ENCODE measurements at places on chromosomes 7 and 10. TPM values are rescaled to one million over a fixed set of nuclear protein-coding genes. Genes with fewer than 3 reads are reported as not detected.
A peak's percentile ranks its signal among the peaks of the same experiment; 100 is the strongest.

GPR15LG gene
- not detected for total RNA-seq

DNA sequence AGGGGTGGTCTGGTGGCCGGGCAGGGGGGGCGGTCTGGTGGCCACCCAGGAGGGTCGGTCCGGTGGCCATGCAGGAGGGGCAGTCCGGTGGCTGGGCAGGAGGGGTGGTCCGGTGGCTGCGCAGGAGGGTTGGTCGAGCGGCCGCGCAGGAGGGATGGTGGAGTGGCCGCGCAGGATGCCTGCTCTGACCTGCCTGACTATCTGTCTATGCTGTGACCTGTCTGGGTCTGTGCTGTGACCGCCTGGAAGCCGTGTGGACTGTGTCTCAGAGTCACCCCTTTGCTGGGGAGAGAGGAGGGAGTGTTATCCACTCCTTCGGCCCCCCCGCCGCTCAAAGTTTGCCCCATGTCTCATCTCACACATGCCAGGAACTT, 113.2 kb downstream of the ACTR3B start:
- no peak for DNase-seq

- DNase-seq: no peak
Measured at GRCh38 chr7:91345449-91345848, 81.2 kb downstream of the FZD1 start.

- no peak for DNase-seq
Measured at GRCh38 chr10:116538456-116538855, 7.3 kb upstream of the PNLIP start.

STEAP1 gene
- 14.1 TPM for total RNA-seq

ITIH5 gene
- total RNA-seq: 106 TPM

DNA sequence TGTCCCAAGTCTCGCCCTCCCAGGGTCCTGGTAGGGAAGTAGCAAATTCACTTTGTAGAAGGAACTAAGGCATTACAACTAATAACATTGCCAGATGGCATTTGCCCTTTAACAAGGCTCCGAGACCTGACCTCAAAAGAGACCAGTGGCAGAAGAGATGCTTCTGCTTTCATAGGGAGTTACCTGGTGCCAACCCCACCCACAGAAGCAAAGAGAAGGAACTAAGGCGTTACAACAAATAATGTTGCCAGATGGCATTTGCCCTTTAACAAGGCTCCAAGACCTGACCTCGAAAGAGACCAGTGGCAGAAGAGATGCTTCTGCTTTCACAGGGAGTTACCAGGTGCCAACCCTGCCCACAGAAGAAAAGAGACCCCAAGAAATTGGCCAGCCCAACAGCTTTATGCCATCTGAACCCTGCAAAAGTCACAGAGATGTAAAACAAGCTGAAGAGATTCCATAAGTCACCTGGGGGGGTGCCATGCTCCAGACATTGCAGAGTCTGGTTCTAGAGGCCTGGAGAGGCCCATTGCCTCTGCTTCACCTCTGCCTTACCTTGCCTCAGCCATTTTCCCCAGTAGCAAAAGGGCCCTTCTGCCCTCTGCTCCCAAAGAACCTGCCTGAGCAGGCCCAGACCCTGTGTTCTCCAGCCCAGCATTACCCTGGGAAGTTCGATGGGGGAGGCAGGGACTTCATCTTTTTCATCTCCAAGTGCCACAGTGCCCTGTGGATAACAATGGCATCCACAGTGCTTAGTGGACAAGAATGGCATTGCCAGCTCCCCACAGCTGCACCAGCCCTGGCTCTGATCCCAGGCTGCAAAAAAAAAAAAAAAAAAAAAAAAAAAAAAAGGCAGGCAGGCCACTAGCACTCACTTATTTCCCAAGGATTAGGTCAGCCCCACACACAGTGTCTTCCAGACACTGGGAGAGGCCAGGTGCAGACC, 179.5 kb upstream of the PLXNA4 start:
- DNase-seq: no peak

GRCh38 chr7:70214071-70214470, 615.8 kb downstream of the AUTS2 start:
- no peak for DNase-seq

- DNase-seq: no peak
Measured at GRCh38 chr10:49471532-49471931, 67.4 kb downstream of the ERCC6 start.

GRCh38 chr7:95334447-95334846, 10.1 kb upstream of the PON1 start:
- no peak for DNase-seq

DNA sequence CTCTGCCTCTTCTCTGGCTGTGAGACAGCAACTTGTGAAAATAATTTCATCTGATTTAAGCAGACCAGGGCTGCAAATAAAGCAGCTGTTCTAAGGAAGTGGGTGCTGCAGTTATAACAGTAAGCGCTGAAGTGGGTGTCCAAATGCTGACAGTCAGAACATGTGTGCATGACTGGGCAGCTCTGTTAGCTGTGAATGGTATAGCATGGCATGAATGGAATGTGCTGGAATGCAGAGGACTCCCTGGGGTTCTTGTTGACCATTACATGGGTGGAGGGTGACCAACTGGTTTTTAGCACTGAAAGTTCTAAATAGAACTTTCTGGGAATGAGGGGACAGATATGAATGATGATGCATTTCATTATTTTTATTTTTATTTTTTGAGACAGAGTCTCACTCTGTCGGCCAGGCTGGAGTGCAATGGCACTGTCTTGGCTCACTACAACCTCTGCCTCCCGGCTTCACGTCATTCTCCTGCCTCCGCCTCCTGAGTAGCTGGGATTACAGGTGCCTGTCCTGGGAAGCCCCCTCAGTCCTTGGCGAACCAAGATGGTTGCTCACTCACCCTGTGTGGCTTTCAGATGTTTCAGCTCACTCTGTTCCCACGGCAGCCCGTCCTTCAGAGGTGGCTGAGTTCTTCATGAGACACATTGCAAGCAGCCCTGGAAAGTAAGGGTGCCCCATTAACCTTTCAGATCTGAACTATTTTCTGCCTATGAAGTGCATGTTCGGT, 319.8 kb upstream of the PHYHIPL start:
- DNase-seq: no peak

DNA sequence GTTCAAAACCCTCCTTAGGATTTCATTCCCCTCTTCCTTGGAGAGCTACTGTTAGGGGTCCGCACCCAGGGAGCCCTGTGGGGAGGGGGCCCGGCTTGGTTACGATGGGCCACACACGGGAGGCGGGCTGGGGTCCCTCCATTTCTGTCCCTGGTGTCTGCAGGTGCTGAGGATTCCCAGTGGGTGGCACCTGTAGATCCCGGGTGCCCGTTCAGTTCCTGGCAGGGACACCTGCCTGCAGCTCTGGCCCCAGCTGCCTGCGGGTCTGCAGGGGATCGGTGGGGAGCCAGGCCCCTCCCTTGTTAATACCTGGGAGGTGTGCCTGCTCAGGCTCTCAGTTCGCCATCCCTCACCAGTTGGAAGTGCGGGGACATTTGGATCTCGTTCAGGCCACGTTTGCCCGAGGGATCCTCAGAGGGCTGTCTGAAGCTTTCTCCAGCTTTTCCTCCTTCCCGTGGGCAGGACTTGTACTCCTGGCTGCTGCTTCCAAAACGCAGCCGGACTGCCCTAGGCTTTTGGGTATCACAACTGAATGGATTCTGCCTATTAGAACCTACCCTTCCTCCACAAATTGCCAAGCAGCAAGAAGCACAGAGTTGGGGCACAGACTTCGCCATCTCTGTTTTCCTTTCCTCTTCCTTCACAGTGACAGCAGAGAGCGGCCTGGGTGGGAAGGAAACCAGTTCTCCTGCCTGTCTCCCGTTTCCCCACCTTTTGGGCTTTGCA, 22.3 kb upstream of the IL15RA start:
- DNase-seq: no peak

HOXA13 gene
- 22.9 TPM for total RNA-seq

ST8SIA6 gene
- 1.1 TPM for total RNA-seq

DNA sequence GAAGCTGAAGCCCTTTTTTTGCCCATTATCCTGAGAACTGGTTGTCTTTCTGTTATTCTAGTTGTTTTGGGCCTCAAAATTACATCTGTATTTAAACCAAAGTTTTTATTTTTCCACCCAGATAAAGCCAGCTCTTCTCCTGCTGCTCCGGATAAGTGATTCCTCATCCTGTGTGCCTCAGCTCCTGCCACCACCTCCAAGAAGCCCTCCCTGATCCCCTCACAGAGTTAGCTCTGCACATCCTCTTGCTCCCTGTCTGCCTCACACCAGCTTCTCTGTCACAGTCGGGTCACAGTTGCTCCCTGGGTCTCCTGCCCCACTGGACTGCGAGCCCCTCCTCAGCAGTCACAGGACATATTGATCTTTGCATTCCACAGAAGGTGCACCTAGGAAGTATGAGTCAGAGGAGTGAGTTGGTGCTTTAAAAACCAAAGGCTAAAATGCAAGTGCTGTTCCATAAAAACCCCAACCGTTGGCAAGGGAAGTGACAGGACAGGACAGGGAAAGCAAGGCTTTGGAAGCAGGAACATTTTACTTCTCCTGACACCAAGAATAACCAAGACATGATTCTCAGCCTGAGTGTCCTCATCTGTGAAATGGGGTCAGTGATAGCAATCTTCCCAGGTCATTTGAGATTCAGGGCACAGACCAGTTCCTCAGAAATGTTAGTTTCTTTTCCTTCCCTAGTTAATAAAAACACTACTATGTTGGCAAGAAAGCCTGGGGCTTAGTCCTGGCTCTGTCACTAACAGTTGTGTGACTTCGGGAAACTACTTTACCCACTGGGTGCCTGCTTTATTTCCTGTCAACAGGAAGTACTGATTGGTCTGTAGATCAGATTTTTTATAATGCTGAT, 36.5 kb upstream of the EEPD1 start:
- DNase-seq: no peak

GRCh38 chr7:964401-965231, 10.1 kb upstream of the ADAP1 start:
- DNase-seq: peak; percentile 91

A1CF gene
- 1.7 TPM for total RNA-seq

GRCh38 chr10:12961416-12962205, 39.9 kb downstream of the CCDC3 start:
- no peak for DNase-seq

SPDYE1 gene
- total RNA-seq: not detected

DNA sequence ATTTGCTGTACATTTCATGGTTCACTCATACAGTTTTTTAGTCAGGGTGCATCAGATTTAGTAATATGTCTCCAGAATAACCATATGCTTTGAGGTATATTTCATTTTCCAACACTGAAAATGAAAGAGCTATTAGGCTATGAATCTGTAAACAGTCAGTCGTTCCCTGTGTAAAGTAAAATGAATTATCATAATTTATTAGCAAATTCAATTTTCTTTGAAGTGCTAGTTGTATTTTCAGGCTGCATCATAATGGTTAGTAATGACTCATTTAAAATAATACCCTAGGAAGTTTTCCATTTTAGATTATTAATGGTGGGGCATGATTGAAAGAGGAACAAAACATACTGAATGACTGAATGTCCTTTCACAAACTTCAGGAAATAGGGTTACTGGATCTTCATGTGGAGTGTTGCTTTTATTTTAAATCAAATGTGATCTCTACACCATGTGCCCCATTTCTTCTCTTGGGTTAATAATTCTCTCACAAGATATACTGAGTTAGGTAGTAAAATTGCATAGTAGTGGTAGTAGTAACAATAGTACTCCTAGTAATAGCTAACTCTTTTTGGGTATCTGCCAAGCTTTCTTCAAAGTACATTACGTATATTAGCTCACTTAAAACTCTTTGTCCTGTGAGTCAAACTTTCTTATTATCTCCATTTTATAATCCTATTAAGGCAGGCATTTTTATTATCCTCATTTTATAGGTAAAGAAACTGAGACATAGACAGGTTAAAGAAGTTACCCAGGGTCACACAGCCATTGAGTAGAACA, 476.5 kb downstream of the SUGCT start:
- DNase-seq: no peak

DNA sequence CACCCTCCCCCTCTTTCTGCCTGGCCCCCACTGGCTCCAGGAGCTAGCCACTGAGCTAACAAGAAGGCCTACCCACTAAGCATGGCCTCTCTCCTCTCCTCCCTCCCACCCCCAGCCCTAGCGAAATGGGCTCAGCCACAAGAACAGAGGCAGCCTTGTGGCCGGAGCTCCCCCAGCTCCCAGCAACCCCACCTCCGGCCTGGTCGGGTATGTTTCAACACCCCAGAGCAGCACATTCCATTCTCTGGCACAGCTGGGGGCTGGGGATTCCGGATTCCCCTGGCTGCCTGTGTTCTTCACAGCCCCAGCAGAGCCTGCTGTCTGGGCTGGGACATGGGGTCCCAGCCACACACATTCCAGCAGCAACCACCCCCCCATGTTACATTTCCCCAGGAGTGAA, 9.0 kb downstream of the SFRP5 start:
- DNase-seq: peak; percentile 83

DNA sequence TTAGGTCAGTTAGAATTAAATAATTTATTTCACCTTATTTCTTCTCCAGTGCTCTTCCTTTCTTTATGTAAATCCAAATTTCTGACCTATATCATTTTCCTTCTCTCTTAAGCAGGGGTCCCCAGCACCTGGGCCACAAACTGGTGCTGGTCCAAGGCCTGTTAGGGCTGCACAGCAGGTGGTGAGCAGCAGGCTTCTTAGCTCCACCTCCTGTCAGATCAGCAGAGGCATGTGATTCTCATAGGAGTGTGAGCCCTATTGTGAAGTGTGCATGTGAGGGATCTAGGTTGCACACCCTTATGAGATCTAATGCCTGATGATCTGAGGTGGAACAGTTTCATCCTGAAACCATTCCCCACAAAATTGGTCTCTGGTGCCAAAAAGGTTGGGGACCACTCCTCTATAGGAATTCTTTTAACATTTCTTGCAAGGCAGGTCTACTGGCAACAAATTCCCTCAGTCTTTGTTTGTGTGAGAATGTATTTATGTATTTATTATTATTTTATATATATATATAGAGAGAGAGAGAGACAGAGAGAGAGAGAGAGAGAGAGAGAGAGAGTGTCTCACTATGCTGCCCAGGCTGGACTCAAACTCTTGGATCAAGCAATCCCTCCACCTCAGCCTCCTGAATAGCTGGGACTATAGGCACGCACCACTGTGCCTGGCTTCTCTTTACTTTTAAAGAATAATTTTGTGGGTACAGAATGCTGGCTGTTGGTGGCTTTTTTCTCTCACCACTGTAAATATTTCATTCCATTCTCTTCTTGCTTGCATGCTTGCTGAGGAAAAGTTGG, 4.3 kb upstream of the ABCC2 start:
- DNase-seq: no peak

DNA sequence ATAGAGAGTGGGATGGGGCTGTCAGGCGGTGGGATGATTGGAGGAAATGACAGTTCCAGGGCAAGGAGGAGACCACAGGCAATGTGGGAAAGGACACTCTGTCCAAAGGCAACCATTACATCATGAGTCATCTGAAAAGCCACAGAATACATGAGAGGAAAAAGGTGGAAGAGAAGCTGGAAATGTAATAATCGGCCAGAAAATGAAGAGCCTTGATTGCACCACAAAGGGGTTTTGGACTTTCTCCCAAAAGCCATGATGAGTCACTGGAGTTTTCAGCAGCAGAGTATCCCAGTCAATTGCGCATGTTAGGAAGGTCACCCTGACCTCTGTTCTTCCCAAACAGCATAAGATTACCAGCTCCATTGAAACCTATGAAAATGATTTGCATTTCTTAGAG, 222.0 kb downstream of the LHFPL3 start:
- DNase-seq: no peak

FIGNL1 gene
- 8.6 TPM for total RNA-seq
